Effector memory CD8-positive, alpha-beta T cell (primary cell): ENCODE measurements at places on chromosomes 6 and 20.

DNA sequence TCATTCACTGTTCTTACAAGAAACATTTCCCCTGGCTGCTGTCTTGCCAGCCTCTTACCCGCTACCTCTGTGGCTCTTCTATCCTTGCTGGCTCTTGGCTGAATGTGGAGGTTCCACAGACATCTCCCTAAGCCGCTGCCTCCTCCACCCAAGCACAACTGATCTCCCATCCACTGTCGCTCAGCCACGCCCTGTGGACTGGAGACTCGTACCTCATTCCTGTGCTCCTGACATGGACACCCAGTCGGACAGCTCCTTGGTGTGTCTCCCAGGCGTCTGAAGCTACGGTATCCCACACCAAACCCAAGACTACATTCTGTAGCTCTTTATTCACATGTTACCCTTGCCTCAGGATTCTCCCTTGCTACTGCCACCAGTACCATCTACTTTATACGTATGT lies 19.3 kb downstream of the RAE1 start:
- DNase-seq: no peak

DNA sequence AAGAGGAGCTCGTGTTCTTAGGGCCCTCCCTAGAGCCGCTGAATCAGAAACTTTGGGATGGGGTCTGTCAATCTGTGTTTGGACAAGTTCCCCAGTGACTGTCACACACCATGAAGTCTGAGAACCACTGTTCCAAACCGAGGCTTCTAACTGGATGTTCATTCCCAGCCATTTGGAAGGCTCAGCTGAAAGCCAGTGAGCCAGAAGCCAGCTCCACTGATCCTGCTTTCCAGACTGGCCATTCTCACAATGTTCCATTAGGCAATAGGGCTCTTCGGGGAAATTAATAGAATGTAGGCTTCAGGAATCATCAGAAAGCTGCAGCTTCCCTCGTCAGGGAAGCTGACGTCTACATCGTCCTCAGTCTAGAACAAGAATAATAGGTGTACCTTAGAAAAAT lies 90.8 kb upstream of the QKI start:
- no peak for DNase-seq

DNA sequence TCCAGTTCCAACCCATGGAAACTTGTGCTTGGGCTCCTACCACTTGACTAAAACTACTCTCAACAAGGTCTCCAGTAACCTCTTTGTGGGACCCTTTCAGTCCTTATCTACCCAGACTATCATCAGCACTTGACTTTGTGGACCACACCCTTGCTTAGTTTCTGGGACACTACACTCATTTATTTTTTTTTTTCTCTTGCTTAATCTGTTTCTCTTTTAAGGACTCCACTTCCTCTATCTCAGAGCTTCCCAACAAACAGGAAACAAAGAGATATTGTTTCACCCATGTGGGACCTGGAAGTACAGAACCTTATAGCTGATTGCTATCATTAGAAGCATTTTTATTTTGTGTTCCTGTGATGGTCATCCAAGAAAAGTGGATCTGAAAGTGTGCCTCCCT lies 28.8 kb upstream of the ME1 start:
- no peak for DNase-seq

GRCh38 chr6:1479095-1479494 lies 89.7 kb downstream of the FOXF2 start:
- no peak for DNase-seq

- DNase-seq: no peak
Observed at GRCh38 chr20:44028003-44028730, 113.5 kb downstream of the TOX2 start.

GRCh38 chr6:85470023-85470410 lies 20.1 kb downstream of the NT5E start:
- DNase-seq: no peak

- no peak for DNase-seq
Observed at GRCh38 chr6:7172649-7173048, 64.9 kb downstream of the RREB1 start.

DNA sequence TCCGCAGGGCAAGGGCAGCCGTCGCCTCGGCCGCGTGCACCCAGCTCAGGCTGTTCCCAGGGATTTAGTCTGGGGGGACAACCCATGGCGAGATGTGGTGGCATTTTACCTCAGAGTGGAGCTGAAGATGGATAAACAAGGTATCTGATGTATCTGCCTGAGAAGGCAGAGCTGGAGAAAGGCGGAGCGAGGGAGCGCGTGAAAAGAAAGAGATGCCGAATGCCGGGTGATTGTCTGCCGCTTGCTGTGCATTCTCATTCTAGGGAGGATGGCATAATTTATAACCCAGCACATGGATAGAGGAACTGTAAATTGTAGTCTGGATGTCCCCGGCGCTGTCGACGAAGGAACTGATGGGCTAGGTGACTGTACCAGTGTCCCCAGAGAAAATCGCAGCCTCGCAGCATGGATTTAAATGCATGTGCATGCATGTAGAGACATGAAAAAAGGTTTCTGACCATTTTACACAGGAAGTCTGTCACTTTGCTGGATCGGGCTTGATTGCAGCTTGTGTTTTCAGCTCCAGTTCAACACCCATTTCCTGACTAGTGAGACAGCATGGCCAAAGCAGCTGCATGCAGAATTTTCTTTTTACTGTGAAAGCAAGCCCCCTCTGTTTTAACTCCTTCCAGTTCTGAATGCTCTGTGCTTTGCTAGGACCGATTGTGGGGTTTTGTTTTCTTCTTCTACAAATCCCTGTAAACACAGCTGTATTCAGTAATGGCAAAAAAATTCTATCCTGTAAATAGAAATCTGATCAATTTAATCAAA lies 149.7 kb downstream of the PRL start:
- no peak for DNase-seq

- no peak for DNase-seq
Observed at GRCh38 chr6:44269921-44270525, at the start of gene TMEM151B. Gene TMEM151B, plus strand, starts transcription at chr6:44270450. Its CDS starts 293 bp downstream, at chr6:44270743.

DNA sequence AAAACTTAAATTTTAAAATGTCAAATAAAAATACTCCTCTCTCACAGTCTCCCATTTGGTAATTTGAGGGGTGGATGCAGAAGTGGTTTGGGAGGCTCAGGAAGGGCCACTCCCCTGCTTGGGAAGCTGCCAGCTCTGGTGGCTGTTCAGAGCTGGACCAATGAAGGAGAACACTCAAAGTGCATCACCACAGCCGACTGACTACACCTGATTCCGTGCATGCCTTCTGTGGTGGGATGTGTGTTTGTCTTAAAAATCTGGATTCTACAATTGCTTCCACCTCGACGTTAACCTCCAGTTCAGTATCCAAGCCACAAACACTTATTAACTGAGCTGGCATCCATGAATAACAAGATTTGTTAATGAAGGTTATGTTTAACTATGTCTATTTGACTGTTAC lies 137.3 kb downstream of the FOXC1 start:
- DNase-seq: no peak

DNA sequence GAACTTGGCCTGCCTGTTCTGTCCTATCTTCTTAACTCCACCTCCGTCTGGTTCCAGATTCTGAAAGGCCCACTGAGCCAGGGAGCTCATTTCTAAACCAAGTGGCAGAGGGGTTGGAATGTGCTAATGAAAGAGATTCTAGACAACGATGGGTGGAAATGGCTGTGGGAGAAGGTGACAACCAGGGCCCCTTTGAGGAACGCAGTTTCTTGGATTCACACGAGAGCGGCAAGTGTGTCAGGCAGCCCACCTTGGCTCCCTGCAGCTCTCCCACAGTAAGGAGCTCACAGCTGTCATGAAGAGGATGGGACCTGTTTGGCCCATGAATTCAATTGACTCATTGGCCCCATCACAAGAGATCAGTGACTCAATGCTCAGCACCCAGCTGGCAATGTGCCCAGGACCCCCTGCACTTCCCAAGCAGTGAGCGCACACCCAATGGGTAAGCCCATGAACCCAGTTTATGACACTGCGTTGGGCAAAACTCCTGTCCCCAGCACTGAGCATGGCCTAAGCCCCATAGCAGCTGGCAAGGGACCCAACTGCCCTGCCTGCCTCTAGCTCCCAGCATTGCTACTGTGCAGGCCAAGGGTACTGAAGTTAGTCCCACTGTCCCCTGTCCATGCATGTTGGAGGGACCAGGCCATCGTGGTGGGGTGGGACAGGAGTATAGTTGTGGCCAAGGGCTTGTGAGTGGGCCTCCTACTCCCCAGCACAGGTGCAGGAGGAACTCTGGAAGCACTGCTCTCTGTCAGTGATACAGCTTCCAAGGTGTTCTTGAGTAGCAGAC lies 16.4 kb downstream of the MRPS18A start:
- no peak for DNase-seq

- DNase-seq: peak; percentile 22
Observed at GRCh38 chr6:25042536-25042935, 106.8 kb upstream of the RIPOR2 start.

DNA sequence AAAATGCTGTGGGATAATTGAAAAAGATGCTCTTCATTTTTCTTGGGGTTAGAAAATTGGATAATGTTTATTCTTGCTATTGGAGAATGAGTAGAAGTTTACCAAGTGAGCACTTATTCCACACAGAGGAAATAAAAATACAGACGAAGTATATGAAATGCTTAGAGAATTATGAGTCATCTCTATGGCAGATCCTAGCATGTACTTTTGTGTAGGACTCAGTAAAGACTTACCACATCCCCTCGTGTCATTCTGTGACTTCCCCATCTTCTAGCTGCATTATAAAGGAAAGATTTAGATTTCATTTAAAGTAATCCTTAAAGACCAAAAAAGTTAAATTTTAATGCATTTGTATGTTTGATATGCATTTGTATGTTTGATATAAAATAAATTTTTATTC lies 685.6 kb downstream of the TBC1D32 start:
- no peak for DNase-seq

DNA sequence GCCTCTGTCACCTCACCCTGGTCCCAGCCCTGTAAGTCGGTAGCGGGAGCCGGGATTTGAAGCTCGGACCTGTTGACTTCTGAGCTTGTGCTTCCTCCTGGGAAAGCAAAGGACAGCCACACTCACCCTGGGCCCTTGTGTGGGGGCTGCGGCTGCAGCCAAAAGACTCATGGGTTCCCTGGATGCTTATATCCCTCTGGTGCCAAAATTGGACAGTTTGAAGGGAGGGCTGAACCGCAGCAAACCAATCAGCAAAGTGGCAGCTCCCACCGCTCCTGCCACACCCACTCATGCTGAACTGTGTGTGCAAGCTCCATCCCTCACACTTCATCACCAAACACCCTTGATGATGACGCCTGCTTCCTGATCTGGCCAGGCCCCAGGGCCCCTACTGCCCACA lies 3.9 kb upstream of the CCN5 start:
- no peak for DNase-seq

DNA sequence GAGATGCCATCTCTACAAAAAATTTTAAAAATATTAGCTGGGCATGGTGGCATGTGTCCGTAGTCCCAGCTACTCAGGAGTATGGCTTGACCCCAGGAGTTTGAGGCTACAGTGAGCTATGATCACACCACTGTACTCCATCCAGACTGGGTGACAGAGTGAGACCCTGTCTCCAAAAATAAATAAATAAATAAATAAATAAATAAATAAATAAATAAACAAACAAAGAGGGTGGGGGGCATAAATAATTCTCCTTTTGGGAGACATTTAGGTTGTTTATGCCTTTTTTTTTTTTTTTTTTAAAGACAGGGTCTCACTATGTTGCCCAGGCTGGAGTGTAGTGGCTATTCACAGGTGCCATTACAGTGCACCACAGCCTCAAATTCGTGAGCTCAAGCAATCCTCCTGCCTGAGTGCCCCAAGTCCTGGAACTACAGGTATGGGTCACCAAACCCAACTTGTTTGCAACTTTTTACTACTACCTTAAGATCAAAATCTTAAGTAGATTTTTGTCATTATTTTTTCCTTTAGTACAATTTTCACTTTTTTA lies 29.5 kb downstream of the FASTKD5 start:
- no peak for DNase-seq

- peak; percentile 49 for DNase-seq
Observed at GRCh38 chr6:107618672-107619071, 128.8 kb downstream of the SOBP start.

DNA sequence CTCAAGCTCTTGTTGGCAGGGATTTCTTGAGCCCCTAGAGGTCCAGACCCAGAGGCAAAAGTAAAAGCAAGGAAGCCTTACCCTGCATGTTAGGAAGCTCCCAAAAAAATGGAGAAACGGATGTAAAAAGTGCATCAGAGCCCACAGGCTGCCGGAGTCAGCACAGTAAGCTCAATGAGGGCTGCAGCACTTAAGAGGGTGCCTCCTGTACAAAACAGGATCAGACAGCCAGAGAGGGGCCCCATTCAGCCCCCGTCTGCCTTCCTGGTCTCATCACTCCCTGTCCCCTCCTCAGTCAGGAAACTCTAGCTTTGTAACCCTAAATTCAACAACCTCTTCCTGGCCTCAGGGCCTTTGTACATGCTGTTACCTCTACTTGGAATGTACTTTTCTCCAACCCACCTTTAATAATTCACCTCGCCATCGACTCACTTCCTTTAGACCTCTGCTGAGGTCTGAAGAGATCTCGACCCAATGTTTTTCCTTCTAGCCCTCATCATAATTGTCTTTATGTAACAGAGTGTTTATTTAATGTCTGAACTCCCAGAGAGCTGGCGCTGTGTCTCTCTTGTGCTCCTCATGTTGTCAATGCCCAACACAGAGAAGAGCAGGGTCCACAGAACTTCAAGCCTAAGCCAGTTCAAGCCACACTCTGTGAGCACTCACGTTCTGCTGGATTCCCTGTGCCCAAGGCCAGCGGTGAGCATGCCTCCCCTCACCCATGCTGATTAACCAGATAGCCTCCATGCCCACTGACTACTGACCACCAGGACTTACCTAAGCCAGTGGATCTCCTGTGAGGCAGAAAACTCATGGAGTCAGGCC lies 2.8 kb upstream of the PLCG1 start:
- no peak for DNase-seq
